Stimulated activated CD4-positive, alpha-beta T cell treated with anti-CD3 and anti-CD28 coated beads, TNF-alpha, amount 100 ng/mL, for 4 hours (primary cell): ENCODE measurements at places on chromosomes 4 and X.

DNA sequence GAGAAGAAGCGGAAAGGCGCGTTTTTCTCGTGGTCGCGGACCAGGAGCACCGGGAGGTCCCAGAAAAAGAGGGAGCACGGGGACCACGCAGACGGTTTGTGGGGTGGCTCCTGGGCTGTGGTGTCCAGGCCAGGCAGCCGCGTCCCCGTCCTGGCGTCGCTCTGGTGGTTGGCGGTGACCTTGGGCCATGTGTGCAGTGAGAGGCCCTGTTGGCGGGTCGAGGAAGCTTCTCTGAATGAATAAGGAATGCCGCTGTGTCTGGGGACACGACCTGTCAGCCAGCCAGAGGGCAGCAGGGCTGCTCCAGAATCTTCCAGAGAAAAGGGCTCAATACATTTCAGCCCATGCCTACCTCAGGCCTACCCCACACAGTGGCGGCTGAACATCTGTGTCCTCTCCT is 24.3 kb upstream of the HGFAC start:
- no peak for DNase-seq

DNA sequence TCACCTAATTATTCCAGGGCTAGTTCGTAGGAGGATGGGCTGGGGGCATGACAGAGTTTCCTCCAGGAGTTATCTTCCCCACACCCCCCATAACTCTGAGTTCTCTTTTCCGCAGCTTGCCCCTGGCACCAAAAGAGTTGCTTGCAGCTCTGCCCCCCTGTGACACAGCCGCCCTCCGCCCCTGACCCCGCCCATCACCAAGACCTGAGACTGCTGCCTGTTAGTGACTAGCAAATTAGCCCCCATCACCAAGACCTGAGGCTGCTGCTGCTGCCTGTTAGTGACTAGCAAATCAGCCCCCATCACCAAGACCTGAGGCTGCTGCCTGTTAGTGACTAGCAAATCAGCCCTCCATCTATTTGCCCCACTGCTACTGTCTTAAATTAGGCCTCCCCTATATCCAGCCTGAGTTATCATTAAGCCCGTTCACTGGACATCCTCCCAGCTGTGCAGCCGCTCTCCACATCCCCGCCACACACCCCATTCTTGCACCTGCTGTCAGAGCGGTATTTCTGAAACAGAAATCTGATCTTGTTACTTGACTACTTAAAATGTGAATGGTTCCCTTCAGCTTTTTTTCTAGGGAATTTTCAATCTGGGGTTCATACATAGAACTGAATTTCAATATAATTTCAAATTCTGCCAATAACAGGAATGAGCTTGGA is 1.5 kb upstream of the PAPSS1 start:
- DNase-seq: peak; percentile 40

GRCh38 chr4:112302320-112303274 is 5.4 kb downstream of the ALPK1 start:
- no peak for DNase-seq

DNA sequence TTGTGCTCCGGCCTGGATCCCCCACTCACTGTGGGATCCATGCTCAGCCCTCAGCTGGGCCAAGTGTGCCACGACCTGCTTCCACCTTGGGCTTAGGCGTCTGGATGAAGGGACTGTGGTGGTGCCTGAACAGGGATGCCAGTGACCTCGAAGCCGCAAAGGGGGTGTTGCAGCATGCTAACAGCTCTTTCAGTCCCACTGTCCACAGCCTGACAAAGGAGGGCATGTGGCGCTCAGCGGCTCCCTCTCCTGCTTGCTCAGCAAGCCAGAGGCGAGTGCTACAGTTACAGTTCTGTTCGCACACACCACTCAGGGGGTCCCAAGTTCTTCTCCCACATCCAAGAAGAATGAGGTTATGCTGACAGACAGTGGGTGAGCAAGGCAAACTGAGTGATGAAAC is 5.2 kb upstream of the IGBP1 start:
- DNase-seq: no peak

DNA sequence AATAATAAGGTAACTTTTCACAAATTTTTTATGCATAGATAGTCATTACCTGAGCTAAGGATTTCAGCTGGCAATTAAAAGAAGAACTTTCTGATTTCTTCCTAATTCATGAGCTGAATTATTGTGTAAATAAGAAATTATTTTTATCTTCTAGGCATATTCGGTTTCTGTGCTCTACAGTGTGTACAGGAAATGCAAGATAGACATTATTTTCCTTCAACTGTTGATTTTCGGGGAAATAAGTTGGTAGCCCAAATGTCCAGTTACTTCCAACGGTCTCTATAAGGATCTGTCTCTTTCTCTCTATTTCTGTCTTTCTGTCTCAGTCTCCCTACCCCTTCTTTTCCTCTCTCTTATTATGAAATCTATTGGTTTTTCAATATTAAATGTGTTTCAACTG is 137.3 kb upstream of the CLNK start:
- no peak for DNase-seq

GRCh38 chr4:150158041-150158440 is 79.8 kb downstream of the DCLK2 start:
- no peak for DNase-seq

GRCh38 chr4:34516524-34516923 is 1727.8 kb downstream of the ARAP2 start:
- no peak for DNase-seq

- DNase-seq: no peak
These were observed 18.9 kb downstream of the GAK start for GRCh38 chr4:913280-913618.

DNA sequence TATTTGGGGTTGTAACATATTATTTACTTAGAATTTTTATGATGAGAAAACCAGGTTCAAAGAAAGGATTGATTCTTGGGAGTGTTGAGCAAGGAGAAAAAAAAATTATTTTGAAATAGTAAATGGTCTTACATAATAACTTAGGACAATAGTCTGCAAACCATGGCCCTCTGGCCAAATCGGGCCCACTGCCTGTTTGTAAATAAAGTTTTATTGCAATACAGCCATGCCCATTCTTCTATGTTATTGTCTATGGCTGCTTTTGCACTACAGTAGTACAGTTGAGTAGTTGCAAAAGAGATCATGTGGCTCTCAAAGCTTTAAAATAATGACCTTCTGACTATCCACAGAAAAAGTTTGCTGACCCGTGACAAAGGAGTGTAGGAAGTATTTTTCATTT is 63.2 kb upstream of the MCUB start:
- DNase-seq: no peak

GRCh38 chrX:136115904-136116297 is 31.4 kb upstream of the FHL1 start:
- no peak for DNase-seq

GRCh38 chrX:134935276-134935675 is 55.5 kb upstream of the SMIM10 start:
- no peak for DNase-seq

- no peak for DNase-seq
These were observed 191.2 kb upstream of the ATP6AP2 start for GRCh38 chrX:40389555-40389954.

DNA sequence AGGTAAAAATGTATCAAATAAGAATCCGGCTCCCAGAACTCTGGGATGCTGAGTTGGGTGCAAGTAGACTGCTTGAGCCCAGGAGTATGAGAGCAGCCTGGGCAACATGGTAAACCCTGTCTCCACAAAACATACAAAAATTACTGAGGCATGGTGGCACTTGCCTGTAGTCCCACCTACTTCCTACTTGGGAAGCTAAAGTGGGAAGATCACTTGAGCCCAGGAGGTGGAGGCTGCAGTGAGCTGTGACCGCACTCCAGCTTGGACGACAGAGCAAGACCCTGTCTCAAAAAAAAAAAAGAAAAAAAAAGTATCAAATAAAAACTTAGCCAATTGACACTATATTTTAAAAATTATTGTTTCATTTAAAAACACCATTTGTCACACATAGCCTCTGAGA is 84.4 kb downstream of the FBXW7 start:
- no peak for DNase-seq

GRCh38 chr4:141120036-141120593 is 13.2 kb downstream of the RNF150 start:
- no peak for DNase-seq

GRCh38 chr4:142743121-142743825 is 102.8 kb downstream of the INPP4B start:
- DNase-seq: no peak

- no peak for DNase-seq
These were observed 98.3 kb downstream of the DCLK2 start for GRCh38 chr4:150176547-150176946.

- DNase-seq: no peak
These were observed 82.4 kb upstream of the NAF1 start for GRCh38 chr4:163249042-163249441.

- DNase-seq: no peak
These were observed 63.6 kb downstream of the UPRT start for GRCh38 chrX:75337525-75337924.

GRCh38 chrX:118554511-118554910 is 58.9 kb downstream of the DOCK11 start:
- no peak for DNase-seq

DNA sequence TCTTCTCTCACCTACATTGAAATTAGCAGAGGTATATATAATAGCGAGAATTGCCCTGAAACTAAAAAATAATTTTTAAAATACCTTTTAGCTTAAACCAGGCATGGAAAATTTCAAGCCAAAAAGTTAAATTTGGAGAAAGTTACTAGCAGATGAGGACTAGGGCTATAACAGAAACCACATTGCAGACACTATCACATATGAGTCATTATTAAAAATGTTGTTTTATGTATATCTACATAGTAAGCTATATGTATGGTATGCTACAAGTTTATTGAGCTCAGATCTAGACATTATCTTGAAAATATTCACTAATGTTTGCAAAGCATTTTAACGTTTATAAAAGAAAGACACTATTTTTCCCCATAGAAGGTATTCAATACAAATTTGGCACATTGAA is 147.8 kb downstream of the PAPSS1 start:
- DNase-seq: no peak

DNA sequence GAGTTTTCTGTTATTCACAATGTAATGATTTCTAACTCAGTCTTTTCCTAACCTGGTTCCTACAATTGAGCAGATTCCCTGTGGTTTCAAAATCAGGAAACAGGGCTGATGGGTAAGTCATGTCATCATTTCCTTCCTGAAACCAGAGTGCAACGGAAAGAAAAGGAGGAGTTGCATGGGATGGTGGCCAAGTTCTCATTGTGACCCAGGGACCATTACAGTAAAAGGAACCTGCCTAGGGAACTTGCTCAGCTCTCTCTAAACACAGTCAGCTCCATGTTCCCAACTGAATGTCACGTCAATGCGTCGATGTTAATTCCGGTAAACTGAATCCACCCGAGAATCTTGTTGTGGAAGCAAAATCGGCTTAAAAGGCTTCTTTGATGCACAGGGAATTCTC is 51.2 kb downstream of the LGI2 start:
- no peak for DNase-seq

GRCh38 chr4:47075262-47075661 is 43.9 kb downstream of the GABRB1 start:
- DNase-seq: no peak

DNA sequence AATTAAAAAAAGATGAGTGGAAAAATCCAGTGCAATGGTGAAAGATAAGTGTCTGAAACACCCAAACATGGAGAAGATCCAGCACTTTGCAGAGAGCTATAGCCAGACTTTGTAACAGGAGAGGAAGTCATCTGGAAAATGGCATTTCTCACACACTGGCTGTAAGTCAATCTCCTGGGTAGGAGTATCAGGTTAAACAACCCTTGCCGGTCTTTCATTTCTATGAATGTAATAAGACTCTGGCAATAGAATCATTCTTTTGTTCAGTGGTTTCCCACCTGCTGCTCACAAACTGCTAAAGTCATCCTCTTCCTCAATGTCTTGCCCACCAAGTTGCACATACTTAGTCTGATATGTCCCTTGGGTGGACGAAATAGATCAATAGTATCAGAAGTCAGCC is 94.0 kb upstream of the ATP8A1 start:
- no peak for DNase-seq

- DNase-seq: no peak
These were observed 2.0 kb downstream of the NCAPG start for GRCh38 chr4:17812801-17813200.

DNA sequence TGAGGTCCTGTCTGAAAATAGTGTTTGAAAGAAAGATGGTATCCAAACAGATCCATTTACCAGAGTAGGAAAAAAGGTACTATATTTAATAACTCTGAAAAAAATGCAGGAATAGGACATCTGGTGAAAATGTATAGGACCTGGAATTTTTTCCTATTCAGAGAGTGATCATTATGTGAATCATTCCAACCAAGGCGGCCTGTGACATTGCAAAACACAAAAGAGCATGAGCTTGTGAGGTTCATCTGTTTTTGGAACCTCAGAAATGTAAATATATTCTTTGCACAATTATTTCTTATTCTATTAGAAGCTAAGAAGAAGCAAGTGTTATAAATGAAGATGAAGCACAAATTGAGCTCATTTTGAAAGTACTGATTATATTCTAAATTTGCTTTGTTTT is 2.0 kb downstream of the C4orf51 start:
- DNase-seq: no peak

DNA sequence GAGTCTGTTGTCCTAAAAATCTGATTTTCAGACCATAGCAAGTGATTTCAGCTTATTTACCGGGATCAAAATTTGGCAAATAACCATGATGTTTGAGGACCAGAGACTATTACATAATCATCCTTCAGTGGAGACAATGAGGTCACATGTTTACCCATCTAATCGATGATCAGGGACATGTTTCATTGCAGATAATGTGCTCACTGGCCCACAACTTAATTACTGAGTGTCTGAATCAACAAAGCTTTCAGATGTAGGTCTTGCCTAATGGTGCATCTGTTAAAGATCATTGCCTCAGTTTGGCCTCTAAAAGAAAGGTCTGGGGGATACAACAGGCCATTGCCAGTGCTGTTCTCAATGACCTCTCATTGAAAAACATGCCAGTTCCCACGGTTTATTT is 42.8 kb upstream of the KLHL34 start:
- DNase-seq: no peak

DNA sequence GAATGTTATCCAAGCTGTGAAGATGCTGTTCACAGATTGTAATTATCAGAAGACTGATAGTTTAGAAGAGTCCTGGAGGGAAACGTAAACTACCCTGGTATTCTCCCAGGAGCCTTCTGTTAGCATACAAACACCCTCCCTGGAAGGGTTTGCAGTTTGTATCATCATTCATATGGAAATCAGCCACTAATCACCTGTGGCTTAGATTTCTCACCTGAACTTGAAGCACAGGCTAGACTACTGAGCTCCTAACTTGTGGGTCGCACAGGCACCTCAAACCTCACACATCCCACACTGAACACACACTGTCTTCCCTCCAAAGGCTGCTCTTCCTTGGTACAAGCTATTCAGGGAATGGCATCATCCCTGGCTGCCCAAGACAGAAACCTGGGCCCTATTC is 30.7 kb downstream of the SHISA3 start:
- no peak for DNase-seq
